Colonic mucosa (tissue), 4 donors: ENCODE measurements at places on chromosomes 3 and 15. TPM values are rescaled to one million over a fixed set of nuclear protein-coding genes. Genes with fewer than 3 reads are reported as not detected.
A peak's percentile ranks its signal among the peaks of the same experiment; 100 is the strongest.

- no peaks in the 10 kb centered on the region for H3K4me1 ChIP-seq
- no peak overlapping the region for H3K4me3 ChIP-seq
- peak overlapping the region; percentile 17 for H3K27ac ChIP-seq
- DNase-seq = no peak
- H3K36me3 ChIP-seq = no peaks in the 10 kb centered on the region
These were observed 105.8 kb upstream of the RASGRP1 start for GRCh38 chr15:38670128-38671005.

DNA sequence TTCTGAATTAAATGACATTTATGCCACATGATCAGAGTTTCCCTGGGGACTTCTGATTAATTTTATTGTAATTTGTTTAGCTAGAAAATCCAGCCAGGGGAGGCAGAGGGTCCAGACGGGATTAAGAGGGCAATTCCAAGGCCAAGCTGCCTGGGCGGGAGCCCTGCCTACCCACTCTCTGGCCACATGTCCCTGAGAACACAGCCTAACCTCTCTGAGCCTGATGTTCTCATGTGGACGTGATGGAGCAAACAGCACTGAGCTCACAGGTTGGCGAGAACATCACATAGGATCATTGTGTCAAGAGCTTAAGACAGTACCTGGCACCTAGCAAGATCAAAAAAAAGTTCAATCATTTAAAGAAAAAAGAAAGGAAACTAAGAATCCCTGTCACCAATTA lies 1.0 kb downstream of the LRRC2 start:
- no peak overlapping the region for H3K4me3 ChIP-seq
- DNase-seq = no peak
- no peaks in the 10 kb centered on the region for H3K27me3 ChIP-seq
- peaks cover 7% of the 10 kb centered on the region for H3K4me1 ChIP-seq

DNA sequence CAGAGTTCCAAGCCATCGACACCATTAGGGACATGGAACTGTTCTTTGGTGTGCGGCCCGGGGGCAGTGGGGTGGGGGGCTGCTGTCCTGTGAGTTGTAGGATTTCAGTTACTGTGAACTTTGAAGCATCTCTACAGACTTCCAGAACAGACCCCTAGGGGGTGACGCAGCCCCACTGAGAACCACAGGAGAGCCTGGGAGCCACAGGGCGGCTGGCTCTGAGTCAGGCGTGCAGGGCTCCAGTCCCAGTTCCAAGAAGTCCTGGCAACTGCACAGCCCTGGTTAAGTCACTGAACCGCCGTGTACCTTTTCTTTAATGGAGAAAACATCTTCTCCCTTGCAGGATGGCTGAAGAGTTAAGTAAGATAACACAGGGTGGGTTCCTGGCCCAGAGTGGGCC lies 23.5 kb upstream of the LRTM1 start:
- peak; percentile 56 for DNase-seq
- no peaks in the 10 kb centered on the region for H3K36me3 ChIP-seq
- H3K4me3 ChIP-seq = no peak overlapping the region
- no peaks in the 10 kb centered on the region for H3K4me1 ChIP-seq

DNA sequence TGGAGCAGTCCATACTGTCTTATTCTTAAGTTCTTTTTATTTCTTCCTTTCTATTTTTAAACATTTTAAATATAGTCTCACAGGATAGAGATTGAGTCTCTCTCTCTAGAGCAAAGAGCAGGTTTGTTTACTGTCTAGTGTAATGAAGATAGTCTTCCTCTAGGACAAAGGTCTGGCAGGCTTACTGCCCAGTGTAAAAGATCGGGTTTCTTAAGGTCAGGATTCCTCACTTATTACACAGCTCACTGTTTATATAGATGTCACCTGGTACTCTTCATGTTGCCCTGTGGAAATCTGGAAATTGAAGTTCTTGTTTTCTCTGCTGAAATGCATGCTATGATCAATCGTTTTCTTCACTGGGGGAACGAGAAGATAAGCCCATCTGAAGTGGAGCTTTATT lies 76.0 kb downstream of the ZBBX start:
- H3K36me3 ChIP-seq = no peaks in the 10 kb centered on the region
- H3K27me3 ChIP-seq = no peaks in the 10 kb centered on the region
- no peak for DNase-seq
- no peaks in the 10 kb centered on the region for H3K4me1 ChIP-seq
- no peak overlapping the region for H3K4me3 ChIP-seq
- no peak overlapping the region for H3K27ac ChIP-seq

- no peaks in the 10 kb centered on the region for H3K27me3 ChIP-seq
- H3K36me3 ChIP-seq = no peaks in the 10 kb centered on the region
- H3K27ac ChIP-seq = no peak overlapping the region
- no peaks in the 10 kb centered on the region for H3K4me1 ChIP-seq
These were observed 51.0 kb upstream of the LMCD1 start for GRCh38 chr3:8450618-8451017.

GRCh38 chr15:101540480-101541239 lies 51.2 kb upstream of the PCSK6 start:
- H3K27ac ChIP-seq = no peak overlapping the region
- H3K4me3 ChIP-seq = no peak overlapping the region
- no peaks in the 10 kb centered on the region for H3K36me3 ChIP-seq

Gene C3orf70
- total RNA-seq = 12.7 TPM

Gene SAXO2
- total RNA-seq = 0.67 TPM

Gene GMPS
- total RNA-seq = 62.9 TPM

DNA sequence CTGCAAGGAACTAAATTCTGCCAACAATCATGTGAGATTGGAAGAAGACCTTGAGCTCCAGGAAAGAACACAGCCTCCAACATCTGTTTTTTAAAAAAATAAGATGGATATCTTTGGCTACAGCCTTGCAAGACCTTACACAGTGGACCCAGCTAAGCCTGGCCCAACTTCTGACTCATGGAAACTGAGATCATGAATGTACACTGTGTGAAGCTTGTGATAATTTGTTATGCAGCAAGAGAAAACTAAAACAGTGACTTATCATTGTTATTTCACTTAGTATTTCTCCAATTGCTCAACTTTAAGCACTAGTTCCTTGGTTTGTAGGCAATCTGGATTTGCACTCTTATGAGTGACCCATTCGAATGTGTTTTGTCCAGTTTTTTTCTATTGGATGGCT lies 29.3 kb downstream of the SHQ1 start:
- no peak overlapping the region for H3K4me3 ChIP-seq
- no peaks in the 10 kb centered on the region for H3K36me3 ChIP-seq
- DNase-seq = no peak
- no peaks in the 10 kb centered on the region for H3K27me3 ChIP-seq
- H3K4me1 ChIP-seq = peaks cover 16% of the 10 kb centered on the region

DNA sequence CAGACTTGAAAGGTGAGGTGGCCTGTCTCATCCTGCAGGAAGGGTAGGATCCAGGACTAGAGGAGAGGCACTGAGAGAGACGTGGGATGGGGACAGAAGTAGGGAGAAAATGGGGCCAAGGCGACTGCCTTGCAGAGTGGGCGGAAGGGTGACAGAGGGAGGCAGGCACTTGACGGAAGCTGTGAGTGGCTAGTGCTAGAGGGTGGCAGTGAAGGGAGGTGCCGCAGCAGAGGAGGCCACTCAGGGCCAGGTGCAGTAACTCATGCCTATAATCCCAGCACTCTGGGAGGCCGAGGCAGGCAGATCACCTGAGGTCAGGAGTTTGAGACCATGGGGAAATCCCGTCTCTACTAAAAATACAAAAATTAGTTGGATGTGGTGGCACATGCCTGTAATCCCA lies 7.3 kb downstream of the CCDC33 start:
- DNase-seq = no peak
- no peaks in the 10 kb centered on the region for H3K4me1 ChIP-seq
- peaks cover 5% of the 10 kb centered on the region for H3K27me3 ChIP-seq
- no peak overlapping the region for H3K4me3 ChIP-seq

Gene BOC
- 1.9 TPM for total RNA-seq

Gene REC114
- not detected for total RNA-seq

Gene COLQ
- 0.79 TPM for total RNA-seq

GRCh38 chr3:130077636-130078035 lies 4.0 kb upstream of the ALG1L2 start:
- H3K4me1 ChIP-seq = no peaks in the 10 kb centered on the region
- H3K27ac ChIP-seq = no peak overlapping the region
- no peaks in the 10 kb centered on the region for H3K27me3 ChIP-seq
- no peaks in the 10 kb centered on the region for H3K36me3 ChIP-seq

- no peak overlapping the region for H3K4me3 ChIP-seq
- H3K4me1 ChIP-seq = no peaks in the 10 kb centered on the region
- H3K36me3 ChIP-seq = no peaks in the 10 kb centered on the region
These were observed 48.9 kb downstream of the PTPRG start for GRCh38 chr3:61610316-61610715.

DNA sequence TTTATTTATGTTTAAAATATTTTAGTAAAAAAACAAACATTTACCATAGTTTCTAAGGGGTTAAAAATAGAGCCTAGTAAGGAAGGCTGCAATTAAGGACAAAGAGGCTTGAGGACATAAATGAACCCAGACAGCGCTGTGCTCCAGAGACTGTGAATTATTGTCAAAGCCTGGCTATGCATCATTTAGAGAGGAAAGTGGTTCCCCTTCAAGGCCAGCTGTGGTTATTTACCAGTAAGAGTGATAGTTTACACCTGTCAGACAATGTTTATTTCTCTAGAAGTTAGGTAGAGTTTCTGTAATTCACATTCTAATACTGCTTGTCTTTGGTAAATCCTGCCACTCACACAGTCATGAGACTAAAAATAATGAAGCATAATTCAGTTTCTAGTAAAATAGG lies 32.4 kb upstream of the PIK3R4 start:
- DNase-seq = no peak
- no peaks in the 10 kb centered on the region for H3K4me1 ChIP-seq
- no peaks in the 10 kb centered on the region for H3K27me3 ChIP-seq

- H3K4me1 ChIP-seq = no peaks in the 10 kb centered on the region
- H3K4me3 ChIP-seq = no peak overlapping the region
- no peaks in the 10 kb centered on the region for H3K36me3 ChIP-seq
- DNase-seq = no peak
- no peaks in the 10 kb centered on the region for H3K27me3 ChIP-seq
- no peak overlapping the region for H3K27ac ChIP-seq
These were observed 74.4 kb downstream of the ZIC1 start for GRCh38 chr3:147483578-147483977.
